ENCODE measurements at places on chromosomes 12 and 14. TPM values are rescaled to one million over a fixed set of nuclear protein-coding genes. Genes with fewer than 3 reads are reported as not detected.

- no peak overlapping the region for H3K27ac ChIP-seq
- no peaks in the 10 kb centered on the region for H3K4me1 ChIP-seq
- H3K36me3 ChIP-seq, result no peaks in the 10 kb centered on the region
- no peaks in the 10 kb centered on the region for H3K27me3 ChIP-seq
These were observed 174.5 kb downstream of the DACT1 start for GRCh38 chr14:58812050-58812910.

DNA sequence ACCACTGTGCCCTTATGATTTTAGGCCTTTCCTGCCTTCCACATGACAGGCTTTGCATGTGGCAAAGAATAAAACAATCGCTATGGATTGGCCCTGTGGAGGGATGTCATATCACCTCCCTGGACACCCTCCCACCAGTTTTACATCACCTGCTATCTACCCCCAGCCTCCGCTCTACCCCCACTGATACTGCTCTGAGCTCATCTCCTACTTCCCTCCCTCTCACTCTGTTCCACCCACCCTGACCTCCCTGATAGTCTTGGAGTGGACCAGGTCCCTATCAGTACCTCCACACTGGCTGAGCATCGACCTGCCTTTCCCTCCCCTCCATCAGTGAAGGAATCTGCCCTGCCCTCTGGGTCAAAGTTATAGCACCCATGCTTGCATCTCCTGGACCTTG, 91.8 kb upstream of the FOXN3 start:
- no peaks in the 10 kb centered on the region for H3K27me3 ChIP-seq
- H3K4me1 ChIP-seq, result peaks cover 10% of the 10 kb centered on the region
- H3K27ac ChIP-seq, result no peak overlapping the region
- no peak for DNase-seq

- no peaks in the 10 kb centered on the region for H3K4me1 ChIP-seq
- no peak overlapping the region for H3K27ac ChIP-seq
- peaks cover 2% of the 10 kb centered on the region for H3K27me3 ChIP-seq
- no peak overlapping the region for H3K4me3 ChIP-seq
- DNase-seq, result no peak
These were observed 7.2 kb downstream of the A2ML1 start for GRCh38 chr12:8829621-8830020.

DNA sequence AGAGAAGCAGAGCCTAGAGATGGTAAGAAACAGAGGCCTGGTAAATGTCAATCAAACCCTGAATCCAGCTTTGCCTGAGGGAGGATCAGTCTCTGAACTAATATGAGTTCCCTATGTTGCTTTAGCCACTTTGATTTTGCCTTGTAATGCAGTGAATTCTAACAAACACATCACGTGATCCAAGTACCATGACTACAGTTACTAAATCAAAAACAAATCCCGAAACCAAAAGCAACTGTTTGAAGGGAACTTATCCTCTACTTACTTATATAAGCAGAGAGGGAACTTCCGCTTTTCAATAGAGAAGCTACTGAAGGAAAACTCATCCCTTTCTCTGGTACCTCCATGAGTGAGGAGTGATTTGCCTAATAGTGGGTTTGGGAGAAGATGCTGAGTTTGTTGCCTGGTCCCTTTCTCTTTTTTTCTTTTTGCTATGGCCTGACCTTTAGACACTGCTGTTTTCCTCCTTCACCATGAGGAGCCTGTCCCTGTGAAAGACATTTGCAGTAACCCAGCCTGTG, 7.7 kb upstream of the PPTC7 start:
- H3K27me3 ChIP-seq, result no peaks in the 10 kb centered on the region
- H3K27ac ChIP-seq, result peak overlapping the region; percentile 81
- peaks cover 33% of the 10 kb centered on the region for H3K4me1 ChIP-seq
- no peak overlapping the region for H3K4me3 ChIP-seq

DNA sequence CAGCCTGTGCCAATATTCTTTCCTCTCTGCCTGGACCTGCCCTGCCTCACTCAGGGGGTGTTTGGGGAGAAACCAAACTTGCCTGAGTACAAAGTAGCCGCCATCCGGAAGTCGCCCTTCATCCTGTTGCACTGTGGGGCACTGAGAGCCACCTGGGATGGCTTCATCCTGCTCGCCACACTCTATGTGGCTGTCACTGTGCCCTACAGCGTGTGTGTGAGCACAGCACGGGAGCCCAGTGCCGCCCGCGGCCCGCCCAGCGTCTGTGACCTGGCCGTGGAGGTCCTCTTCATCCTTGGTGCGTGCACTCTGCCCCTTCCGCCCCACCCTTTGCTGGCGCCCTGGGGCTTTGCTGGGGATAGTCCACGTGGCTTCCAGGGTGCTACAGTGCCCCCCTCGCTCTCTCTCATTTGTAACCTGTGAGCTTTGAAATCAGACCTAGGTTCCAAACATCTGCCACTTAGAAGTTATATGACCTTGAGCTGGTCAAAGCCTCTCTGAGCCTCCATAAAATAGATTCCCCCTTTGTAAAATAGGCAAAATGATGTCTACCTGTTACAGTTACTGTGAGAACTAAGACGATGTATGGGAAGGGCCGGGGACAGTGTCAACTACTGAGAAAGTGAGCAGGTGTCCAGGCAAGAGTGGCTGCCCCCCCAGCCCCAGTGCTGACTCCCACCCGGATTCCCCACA, 4.5 kb downstream of the KCNH3 start:
- H3K36me3 ChIP-seq, result no peaks in the 10 kb centered on the region
- H3K27me3 ChIP-seq, result no peaks in the 10 kb centered on the region
- H3K27ac ChIP-seq, result no peak overlapping the region
- peaks cover 2% of the 10 kb centered on the region for H3K4me1 ChIP-seq
- H3K4me3 ChIP-seq, result no peak overlapping the region

GRCh38 chr12:69932154-69932553, 107.1 kb downstream of the MYRFL start:
- H3K36me3 ChIP-seq, result no peaks in the 10 kb centered on the region
- H3K27me3 ChIP-seq, result no peaks in the 10 kb centered on the region
- H3K27ac ChIP-seq, result no peak overlapping the region
- DNase-seq, result no peak

Gene CLECL1
- total RNA-seq, result not detected

- no peak overlapping the region for H3K27ac ChIP-seq
- H3K4me3 ChIP-seq, result no peak overlapping the region
- no peaks in the 10 kb centered on the region for H3K4me1 ChIP-seq
- DNase-seq, result no peak
- peaks cover 54% of the 10 kb centered on the region for H3K36me3 ChIP-seq
These were observed 106.5 kb downstream of the EML1 start for GRCh38 chr14:99899578-99900178.

Gene AKAP6
- 159 TPM for total RNA-seq

- no peak overlapping the region for H3K4me3 ChIP-seq
- no peak overlapping the region for H3K27ac ChIP-seq
- peaks cover 100% of the 10 kb centered on the region for H3K36me3 ChIP-seq
These were observed 13.5 kb downstream of the UBR7 start for GRCh38 chr14:93220509-93220908.

Gene OR4K17
- total RNA-seq, result not detected
